Hippocampal formation (tissue), 2 donors: ENCODE measurements at places on chromosomes 1 and 21.

- DNase-seq = no peak
Observed at GRCh38 chr1:203086992-203087763, 1.4 kb upstream of the MYOG start.

GRCh38 chr1:199545780-199546179, 481.7 kb upstream of the NR5A2 start:
- no peak for DNase-seq

DNA sequence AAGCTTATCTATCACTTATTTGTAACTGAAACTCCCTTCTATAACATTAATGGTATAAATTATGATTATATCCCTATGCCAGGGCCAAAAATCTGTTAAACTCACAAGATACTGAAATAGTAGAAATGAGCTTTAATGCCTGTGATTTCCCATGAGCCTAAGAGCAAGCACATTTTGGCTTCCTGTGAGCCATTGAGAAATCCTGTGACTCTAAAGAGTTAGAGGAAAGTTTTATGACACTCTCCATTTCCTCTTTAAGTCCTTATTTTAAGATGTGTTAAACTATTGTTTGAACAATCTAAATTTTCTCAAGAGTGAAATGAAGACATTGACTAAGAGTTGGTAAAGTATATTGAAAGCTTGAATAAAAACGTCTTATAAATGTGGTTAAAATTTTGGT, 45.6 kb downstream of the SUCO start:
- DNase-seq = no peak

DNA sequence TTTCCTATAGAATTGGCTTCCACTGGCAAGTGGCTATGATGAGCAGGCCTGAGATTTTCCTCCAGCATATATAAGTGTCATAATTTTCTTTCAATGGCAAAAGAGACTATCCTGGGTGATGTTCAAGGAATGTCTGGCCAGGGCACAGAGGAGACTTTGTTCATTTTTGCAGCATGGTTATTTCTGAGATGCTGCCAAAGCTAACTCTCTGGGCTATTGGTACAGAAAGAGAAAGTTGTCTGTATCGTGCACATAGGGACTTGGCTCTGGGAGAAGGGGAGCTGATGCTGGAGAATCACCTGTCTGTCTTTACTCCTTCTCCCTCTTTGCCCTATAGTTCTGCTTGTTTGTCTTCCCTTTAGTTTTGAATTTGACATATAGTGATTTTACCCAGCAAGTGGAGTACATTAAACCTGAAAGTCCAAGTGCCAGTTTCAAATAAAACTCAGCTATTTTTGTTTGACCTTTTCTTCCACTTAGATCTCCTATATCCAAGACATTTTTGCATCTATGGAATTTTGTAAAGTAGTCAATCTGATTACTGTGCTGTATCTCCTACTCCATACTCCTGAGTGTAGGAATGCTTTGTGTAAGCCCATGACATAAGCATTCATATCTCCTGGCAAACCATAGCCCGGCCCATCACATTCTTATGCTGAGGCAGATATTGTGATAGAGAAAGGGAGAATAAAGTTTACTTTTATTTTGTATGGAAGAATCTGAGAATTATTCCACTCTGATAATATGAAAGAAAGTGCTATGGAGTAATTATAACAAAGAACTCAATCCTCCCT, 3.9 kb downstream of the FNDC7 start:
- DNase-seq = no peak

DNA sequence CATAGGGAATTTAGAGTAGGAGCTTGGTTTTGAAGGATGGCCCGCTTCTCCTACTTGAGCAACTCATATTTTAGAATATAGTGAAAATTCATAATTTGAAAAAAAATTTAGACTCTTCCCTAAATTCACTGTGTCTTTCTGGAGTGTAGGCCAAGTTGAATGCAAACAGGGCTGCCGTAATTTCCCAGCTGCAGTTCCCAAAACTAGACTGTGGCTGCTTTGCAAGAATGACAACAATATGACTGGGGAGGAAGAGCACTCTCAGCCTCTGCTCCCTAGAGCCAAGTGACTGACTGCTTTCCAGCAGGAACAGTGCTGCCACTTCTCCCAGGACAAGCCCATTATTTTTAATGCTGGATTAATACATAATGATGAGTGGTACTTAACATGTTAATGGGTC, 209.0 kb downstream of the RHOU start:
- no peak for DNase-seq

- DNase-seq = no peak
Observed at GRCh38 chr1:210663730-210664573, 335.2 kb downstream of the HHAT start.
